H4 (cell line): ENCODE measurements at places on chromosomes 12 and 14.

DNA sequence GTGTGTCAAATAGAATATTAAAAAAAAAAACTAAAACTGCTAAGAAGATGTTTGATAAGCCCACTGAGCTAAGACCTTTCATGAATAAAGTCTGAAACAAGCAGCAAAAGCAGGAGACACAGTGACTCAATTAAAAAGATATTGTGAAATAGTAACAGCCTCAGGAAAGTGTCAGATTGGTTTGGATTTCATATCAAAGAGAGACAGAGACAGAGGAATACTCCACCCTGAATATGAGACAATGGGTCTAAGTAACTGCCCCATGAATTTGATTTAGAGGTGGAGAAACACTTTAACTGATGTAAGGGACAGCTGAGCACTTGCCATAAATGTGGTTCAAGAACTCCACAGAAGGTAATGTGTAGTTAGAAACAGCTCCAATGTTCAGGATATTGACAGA, 277.9 kb upstream of the FOXG1 start:
- no peak for DNase-seq

GRCh38 chr12:98533723-98534251, 18.4 kb downstream of the TMPO start:
- no peak for DNase-seq

GRCh38 chr12:114414031-114414865, 8.3 kb upstream of the TBX5 start:
- DNase-seq = no peak

DNA sequence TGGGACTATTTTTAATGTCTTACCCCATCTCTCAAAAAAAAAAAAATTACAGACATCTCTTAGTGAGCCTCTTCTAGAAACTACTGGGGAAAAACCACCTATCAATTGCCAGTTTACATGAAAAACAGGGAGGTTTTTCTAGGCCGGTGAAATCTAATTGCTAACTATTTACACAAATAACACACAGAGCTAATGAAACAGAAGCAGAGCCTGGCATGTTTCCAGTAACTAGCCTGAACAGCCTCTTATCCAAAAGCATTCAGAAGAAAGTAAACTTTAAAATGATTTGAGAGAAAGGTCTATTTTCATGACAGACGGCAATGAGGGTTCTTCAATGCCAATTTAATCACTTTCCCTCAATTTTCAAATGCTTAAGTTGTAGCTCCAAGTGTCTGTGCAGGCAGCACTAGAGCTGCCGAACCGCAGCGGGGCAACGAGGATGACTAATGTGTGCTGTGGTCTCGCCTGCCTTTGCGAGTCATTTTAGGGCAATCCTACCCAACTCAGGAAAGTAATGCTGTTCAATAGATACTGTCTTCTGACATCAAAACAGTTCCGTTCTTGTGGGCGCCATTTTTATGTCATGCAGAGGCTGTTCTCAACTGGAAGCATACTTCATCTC, 84.6 kb downstream of the SETD3 start:
- DNase-seq = peak; percentile 82

DNA sequence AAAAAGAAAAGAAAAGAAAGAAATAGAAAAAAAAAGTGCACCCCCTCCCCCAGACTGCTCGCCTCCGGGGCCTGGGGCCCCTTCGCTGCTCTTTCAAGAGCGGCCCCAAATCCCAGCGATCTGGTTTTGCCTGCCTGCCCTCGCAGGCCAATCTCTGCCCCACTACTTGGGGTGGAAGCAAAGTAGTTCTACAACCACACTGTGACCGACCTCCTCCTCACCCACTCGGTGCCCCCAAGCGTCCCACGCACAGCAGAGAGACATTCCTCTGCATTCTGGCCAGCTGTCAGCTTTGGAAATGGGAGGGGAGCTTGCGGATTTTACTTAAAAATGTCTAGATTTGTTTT, 2.4 kb upstream of the TBX3 start:
- no peak for DNase-seq

DNA sequence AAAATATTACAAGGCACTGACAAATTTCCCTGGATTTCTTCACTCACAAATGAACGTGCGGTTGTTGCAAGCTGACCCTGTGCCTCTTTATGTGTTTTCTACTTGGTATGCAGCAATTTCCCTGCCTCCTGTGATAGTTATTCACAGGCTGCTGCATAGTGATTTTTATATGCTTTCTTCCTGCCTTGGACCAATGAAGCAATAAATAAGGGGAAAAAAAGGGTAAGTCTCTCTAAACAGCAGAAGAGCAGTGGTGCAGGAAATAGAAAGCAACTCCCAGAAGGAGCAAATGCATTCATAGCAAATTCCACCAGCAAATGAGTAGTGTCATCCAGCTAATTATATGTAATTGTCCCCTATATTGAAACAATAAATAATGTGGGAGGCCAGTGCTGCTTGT, 737.9 kb downstream of the GALC start:
- DNase-seq = no peak

GRCh38 chr14:52844262-52845060, 53.1 kb upstream of the GNPNAT1 start:
- no peak for DNase-seq

- no peak for DNase-seq
Measured at GRCh38 chr12:25797386-25797785, 161.1 kb upstream of the RASSF8 start.

DNA sequence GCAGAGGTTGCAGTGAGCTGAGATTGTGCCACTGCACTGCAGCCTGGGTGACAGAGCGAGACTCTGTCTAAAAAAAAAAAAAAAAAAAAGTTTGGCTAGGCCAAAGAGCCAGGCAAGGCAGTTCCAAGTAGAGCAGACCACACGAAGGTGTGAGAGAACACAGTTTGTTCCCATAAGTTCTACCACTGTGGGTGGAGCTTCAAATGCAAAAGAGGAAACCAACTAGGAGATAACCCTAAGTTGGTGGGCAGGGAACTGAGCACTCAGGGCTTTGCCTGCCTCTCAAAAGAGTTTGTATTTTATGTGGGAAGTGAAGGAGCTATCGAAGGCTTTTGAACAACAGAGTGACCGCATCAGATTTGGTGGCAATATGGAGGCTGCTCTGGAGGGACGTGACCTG, 15.1 kb downstream of the SOCS2 start:
- no peak for DNase-seq

GRCh38 chr14:104323551-104324175, 185.3 kb downstream of the KIF26A start:
- no peak for DNase-seq

- DNase-seq = no peak
Measured at GRCh38 chr14:84643446-84643845, 886.5 kb upstream of the FLRT2 start.

DNA sequence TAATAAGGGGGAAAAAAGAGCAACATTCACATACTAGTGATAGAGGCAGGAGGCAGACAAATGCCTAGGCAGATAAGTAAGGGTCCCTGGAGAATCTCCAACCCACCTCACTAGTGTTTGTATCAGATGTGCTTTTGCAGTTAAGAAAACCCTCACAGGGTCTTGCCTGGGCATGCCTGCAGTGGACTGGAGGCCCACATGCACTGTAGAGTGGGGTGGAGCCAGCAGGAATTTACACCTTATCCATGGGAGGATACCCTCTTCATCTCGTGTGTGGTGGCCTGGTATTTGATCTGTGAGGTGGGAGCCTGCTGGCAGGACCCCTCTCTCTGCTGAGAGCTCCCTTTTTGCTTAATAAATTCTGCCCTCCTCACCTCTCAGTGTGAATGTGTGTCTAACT, 238.0 kb upstream of the SLC16A7 start:
- DNase-seq = no peak

DNA sequence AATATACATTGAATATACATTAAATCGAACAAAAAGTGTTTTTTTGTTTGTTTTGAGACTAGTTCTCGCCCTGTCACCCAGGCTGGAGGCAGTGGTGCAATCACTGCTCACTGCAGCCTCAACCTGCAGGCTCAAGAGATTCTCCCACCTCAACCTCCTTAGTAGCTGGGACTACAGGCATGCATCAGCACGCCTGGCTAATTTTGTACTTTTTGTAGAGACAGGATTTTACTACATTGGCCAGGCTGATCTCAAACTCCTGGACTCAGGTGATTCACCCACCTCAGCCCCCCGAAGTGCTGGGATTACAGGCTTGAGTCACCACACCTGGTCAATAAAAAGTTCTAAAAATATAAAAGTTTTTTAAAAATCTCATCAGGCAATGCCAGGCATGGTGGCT, 10.2 kb upstream of the RNF212B start:
- no peak for DNase-seq

DNA sequence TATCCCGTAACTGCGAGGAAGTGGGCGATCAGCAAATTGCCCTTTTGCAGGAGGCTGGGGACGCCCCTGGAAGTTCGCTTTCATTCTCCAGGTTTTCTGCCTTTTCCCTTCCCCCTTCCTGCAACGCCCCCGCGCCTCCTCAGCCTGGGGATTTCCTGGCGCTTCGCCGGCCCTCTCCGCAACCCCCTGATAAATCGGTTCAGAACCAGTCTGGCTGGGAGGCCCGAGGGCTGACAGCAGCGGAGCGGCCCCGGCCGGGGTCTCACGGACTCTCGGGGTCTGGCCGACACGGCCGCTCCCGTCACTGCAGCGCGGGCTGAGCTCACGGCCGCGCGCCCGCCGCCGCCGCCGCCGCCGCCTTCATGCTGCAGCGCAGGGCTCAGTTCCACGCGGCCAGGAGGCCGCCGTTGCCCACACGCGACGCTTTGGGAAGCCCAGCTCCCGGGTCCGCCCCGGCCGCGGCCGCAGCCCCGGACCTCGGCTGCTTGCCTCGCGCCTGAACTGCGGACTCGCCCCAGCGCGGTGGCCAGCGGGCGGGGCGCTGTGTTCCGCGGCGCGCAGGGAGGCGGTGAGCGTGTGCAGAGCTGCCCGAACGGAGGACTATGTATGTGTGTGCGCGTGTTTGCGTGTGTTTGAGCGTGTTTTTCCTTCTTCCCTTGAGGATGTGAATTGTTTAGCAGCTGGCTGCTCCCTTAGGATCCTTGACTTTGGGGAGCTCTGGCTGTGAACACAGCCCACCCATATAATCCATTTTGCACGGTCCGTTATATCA, at the start of gene LRFN5:
TSS of gene LRFN5 (plus strand) at position 345 of the 772 bp plus-strand sequence.
- peak; percentile 14 for DNase-seq

DNA sequence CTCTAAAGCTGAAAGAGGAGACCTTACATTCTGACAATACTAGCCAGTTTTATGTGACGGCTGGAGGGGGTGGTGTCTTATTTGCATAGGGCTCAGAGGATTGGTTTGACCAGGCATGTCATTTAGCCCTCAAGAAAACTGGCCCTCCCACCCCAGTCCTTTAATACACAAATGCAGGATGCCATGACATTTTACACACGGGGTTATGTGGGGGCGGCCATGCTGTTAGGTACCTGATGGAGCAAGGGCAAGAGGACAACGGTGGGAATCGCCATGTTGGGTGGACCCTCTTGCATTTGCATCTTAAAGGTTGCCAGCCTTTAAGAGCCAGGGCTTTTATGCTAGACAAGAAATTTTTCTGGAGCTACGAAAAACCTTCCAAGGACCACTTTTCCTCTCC, 23.3 kb downstream of the MDM2 start:
- no peak for DNase-seq

- DNase-seq = no peak
Measured at GRCh38 chr12:95085612-95086011, 12.2 kb upstream of the NR2C1 start.

DNA sequence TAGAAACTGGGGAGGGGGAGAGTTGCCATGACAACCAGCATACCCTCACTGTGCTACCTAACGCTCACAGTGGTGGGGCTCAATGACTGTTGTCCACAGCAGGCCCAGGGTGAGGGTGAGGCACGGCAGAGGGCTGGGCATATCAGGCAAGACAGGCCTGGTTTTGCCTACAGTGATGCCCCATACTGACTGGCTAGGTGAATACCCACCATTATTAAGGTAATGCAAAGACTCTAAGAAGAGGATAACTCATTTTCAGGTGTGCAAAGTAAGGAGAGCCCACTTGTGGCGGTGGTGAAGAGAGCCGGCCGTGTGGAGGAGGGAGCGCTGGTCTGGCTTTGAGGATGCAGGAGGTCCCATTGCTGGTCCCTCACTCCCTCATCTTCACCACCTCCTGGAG, 422.3 kb downstream of the FUT8 start:
- no peak for DNase-seq
